ENCODE measurements at places on chromosomes 1 and 21. TPM values are rescaled to one million over a fixed set of nuclear protein-coding genes. Genes with fewer than 3 reads are reported as not detected.

The ILDR2 gene
- total RNA-seq: 2.1 TPM

The JAM2 gene
- total RNA-seq: 6.8 TPM

The FBXO42 gene
- 27.1 TPM for total RNA-seq

The C2CD4D gene
- total RNA-seq: 0.54 TPM

The VTCN1 gene
- total RNA-seq: not detected

Data from Peyer's patch (tissue), 4 donors.